ENCODE measurements at places on chromosomes 6 and 20. TPM values are rescaled to one million over a fixed set of nuclear protein-coding genes. Genes with fewer than 3 reads are reported as not detected.

- DNase-seq = no peak
Measured at GRCh38 chr6:27470023-27470422, 2.9 kb downstream of the ZNF184 start.

CLPSL2 gene
- not detected for total RNA-seq

SLPI gene
- not detected for total RNA-seq

DNA sequence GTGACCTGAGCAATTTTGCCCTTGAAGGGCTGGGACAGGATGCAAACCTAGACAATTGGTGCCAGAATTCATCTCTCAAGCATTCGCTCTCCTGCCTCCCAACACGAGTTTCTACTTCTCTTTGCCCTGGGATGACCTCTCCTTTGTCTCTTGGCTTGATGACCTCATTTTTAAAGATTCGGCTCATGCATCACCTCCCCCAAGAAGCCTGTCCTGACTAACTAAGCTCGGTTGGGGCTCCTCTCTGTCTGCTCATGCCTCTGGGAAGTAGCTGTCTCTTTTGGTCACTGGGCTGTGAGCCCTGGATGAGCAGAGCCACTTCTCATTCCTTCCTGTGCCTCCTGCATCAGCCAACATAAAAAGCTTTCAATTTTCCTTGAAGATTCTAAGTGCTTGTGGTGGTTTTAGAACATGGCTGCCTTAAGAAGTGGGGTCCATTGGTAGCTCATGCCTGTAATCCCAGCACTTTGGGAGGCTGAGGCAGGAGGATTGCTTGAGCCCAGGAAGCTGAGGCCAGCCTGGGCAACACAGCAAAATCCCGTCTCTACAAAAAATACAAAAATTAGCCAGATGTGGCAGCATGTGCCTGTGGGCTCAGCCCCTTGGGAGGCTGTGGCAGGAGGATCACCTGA is 11.1 kb upstream of the TCF15 start:
- no peak for DNase-seq

DUSP15 gene
- total RNA-seq = not detected

GHRH gene
- total RNA-seq = not detected

PPP1R16B gene
- total RNA-seq = 52.0 TPM

- peak; percentile 50 for DNase-seq
Measured at GRCh38 chr6:28589234-28589956, 63.7 kb downstream of the GPX5 start.

GRCh38 chr20:50284811-50285375 is 94.3 kb downstream of the CEBPB start:
- no peak for DNase-seq

- DNase-seq = no peak
Measured at GRCh38 chr20:56540415-56540814, 7.4 kb downstream of the FAM209B start.

ERVFRD-1 gene
- total RNA-seq = not detected

DNA sequence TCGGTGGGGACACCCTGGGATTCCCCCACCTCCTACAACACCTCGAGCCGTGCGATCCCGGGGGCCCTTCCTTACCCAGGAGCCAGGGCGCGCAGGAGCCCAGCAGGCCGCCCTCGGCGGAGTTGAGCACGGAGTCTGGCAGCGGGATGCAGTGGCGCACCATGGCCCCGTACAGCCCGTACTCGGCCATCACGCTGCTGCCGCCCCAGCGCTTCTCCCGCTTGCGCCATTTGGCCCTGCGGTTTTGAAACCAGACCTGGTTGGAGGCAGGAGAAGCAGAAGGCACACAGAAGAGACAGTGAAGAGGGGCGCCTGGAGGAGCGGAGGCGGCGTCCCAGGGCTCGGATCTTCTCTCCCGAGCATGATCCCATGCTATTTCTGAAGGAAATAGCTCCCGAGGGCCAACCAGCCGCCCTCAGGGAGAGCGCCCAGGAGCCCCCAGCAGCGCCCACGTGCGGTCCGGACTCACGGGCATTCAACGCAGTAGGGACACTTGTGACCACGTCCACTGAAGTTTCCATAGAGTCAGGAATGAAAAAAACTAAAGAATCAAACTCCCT is 4.3 kb downstream of the VSX1 start:
- no peak for DNase-seq
